ENCODE measurements at places on chromosomes 2 and 18.

GRCh38 chr2:234286118-234286598 is 210.7 kb downstream of the ARL4C start:
- no peak for DNase-seq

- no peak for DNase-seq
Observed at GRCh38 chr2:130764035-130764820, 8.9 kb downstream of the AMER3 start.

DNA sequence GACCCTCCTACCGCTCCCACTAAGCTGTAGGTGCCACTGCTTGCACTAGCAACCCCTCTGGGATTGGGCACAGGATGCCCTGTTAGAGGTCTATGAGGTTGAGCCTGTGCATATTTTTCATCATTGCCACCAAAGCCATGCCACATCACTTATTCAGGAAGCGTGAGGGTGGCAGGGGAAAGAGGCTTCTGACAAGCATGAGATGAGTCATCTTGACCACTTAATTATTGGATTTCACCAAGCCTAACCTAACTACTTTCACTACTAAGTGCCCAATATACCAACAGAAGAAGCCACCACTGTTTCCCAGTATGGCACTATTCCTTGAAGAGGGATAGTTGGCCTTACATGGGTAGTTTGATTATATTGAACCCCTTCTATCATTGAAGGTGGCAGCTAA is 181.3 kb upstream of the EPHA4 start:
- DNase-seq = no peak

GRCh38 chr18:50721451-50722120 is 98.2 kb downstream of the MRO start:
- no peak for DNase-seq

- DNase-seq = no peak
Observed at GRCh38 chr2:159163930-159164329, 122.6 kb downstream of the WDSUB1 start.

GRCh38 chr2:153717060-153717459 is 154.7 kb upstream of the GALNT13 start:
- DNase-seq = no peak

GRCh38 chr2:48715042-48715899 is 40.3 kb downstream of the LHCGR start:
- no peak for DNase-seq

- no peak for DNase-seq
Observed at GRCh38 chr2:134679745-134680144, 39.1 kb downstream of the TMEM163 start.

DNA sequence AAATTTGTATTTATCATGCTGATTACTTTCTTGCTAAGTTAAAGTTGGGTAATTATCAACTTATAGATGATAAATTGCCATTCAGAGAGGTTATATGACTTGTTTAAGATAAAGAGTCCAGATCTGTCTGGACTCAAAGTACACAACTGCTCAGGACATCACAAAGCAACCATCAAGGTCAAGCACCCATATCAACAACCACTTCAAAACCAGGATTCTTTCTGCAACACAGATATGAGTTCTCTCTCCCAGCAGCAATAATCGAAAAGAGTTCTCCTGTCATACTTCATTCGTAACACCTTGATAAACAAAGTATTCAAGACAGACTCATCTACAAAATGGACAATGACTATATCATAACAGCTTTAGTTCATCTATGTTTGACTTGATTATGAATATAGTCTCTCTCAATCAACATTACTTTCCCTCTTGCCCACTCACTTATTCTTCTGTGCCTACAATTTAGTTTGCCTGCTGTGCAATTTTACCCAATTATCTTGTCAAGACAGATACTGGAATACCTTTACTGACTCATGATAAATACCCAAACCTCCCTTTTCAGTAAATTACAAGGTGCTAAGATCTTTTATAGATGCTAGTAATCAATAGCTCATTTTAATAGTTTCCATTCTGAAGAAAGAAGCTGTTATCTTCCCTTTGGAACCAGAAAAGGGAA is 281.8 kb downstream of the NBAS start:
- no peak for DNase-seq

- no peak for DNase-seq
Observed at GRCh38 chr2:234444242-234444730, 52.6 kb downstream of the ARL4C start.

- no peak for DNase-seq
Observed at GRCh38 chr2:230444832-230445231, 28.8 kb downstream of the SP100 start.

DNA sequence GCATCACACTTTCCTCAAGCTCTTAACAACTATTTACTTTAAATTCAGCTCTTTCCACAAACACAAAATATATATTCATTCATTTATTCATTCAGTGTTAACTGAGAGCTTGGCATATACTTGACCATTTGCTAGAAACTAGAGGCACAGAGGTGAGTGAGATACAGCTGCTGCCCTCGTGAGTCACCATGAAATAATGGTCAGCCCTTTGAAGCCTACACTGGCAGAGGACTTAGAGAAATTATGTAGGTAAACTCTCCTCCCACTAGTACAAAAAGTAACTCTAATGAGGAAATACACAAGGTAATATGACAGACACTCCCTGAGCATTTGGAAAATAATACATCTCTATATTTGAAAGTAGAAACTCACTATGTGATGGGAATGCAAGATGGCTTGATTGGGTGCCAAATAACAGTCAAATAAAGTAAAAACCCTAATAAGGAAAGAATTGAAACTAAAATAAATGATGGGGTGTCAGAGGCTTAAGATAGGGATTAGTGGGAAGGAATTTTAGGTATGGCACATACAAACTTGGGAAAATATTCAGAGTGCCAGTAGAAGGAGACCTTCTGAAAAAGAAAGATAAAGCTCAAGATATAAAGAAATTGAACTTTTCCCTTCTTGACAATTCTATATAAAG is 61.1 kb downstream of the ANTXR1 start:
- DNase-seq = no peak

GRCh38 chr18:44881461-44882162 is 200.9 kb downstream of the SETBP1 start:
- no peak for DNase-seq

DNA sequence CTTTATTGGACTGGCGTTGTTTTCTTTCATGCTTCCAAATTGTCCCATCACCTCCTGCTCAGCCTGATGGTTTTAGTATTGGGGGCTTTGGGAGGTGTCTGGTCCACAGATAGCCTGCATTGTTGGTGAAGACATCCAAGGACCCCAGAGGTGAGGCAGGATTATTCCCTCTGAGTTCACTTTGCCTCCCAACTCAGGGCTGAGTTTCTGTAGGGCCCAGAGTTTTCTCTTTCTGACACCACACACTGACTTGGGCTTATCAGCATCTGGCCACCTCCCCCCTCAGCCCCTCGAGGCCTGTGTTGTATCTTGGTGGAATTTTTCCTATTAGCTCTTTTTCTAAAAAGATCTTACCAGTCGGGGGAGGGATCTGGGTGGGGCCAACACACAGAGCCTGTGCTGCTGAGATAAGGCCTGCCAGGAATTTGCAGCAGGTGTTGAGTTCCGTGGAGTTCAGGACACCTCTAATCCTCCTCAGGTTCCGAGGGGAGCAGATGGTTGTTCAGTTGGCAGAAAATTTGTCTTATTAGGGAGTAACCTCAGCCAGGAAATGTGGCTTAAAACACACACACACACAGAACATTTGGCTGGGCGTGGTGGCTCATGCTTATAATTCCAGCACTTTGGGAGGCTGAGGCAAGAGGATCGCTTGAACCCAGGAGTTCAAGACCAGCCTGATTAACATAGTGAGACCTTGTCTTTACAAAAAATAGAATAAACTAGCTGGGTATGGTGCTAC is 7.3 kb downstream of the EMILIN2 start:
- peak; percentile 83 for DNase-seq

DNA sequence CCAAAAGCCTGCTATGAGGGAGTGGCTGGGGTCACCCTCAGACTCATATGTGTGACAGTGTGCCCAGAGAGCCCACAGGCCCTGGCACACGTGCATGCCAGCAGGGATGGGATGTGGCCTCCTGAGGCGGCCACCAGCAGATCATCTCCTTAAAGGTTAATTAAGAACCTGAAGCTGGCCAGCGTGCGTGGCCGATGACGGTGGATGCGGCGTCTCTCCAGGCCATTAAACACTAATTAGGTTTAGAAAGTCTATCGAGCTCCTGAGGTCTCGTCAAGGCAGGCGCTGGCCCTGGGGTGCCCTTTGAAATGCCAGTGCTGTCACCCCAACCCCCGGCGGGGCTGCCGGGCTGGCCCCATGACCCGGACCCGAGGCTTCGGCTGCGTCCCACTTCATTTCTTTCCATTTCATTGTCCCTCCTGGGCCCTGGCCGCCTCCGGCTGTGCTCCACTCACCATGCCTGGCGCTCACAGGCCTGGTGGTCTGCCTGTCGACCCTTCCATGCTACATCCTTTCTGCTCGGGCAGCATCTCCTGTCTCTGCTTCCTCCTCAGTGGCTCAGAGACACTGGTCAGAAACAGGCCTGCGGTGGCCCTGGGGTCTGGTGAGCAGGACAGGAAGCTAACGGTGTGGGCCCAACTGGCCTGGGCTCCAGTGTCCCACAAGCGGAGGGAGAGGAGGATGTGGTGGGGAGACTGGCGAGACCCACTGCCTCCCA is 228.9 kb downstream of the CELF4 start:
- DNase-seq = no peak

GRCh38 chr18:48825101-48825745 is 125.5 kb downstream of the SMAD7 start:
- DNase-seq = no peak

- no peak for DNase-seq
Observed at GRCh38 chr18:12049978-12050811, 43.4 kb upstream of the ANKRD62 start.

DNA sequence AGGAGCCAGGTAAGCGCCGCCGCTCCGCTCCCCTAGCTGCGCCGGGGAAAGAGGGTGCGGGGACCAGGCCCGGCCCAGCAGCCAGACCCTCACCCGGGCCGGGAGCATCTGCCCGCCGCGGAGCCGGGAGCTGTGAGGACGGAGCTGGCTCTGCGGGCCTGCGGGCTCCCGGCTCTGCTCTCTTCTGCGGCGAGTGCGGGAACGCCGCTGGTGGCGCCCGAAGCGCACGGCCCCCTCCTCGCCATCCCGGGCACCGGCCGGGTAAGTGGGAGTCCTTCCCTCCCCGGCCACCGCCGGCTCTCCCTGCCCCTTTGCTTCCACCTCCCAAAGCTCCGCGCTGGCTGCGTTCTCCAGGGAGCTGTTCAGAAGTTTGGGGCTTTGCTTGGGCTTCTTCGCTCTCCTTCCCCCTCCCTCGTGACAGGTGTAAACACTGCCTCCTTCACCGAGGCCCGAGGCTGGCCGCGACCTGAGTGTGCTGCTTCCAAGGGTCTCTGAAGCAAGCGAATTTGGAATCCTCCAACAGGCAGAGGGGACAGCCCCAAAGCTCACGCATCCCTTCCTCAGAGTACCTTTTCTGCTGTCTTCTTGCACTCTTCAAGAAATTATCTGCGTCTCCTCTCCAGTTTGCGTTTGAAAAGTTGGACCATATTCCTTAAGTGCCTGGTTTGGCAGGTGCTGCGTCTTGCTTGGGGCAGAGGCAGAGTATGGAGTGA is 632 bp downstream of the AFTPH start:
- DNase-seq = peak; percentile 61

DNA sequence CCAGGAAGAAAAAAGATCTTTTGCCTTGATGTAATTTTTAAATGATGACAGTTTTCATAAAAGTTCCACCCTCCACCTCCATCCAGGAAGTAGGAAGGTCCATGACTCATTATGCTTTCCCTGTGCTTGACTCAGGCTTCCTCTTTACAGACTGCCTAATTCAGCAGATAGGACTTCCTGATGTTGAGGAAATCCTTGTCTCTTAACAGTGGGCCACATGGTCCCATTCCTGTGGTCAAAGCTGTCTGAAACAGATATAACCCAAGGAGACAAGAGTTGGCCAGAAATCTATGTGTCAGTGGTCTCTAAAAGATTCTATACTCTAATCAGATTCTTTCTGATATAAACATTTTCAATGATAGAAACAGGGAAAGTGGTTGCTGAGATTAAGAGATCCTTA is 119.1 kb downstream of the BAZ2B start:
- no peak for DNase-seq

- no peak for DNase-seq
Observed at GRCh38 chr2:195658541-195658890, 1.5 kb downstream of the SLC39A10 start.

Data from Caco-2 (cell line).